HS-27A (cell line): ENCODE measurements at places on chromosomes 11 and 22.

DNA sequence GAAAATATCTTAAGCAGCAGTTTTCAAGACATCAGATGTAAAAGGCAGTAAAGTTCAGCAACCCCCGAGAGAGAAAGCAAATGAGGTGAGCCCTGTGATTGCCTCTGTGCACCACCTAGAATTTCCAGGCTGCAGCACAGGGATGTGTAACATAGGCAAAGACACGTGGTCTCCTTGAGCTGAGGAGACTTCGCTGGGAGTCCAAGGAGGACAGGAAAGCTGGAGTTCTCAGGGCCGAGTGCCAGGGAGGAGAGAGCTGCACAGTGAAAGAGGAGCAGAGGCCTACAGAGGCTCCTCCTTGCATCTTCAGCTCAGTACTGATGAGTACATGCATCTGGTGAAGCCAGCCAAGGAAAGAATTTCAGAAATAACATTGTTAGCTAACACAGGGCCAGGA, 17.6 kb upstream of the TOLLIP start:
- DNase-seq: no peak

- no peak for DNase-seq
Observed at GRCh38 chr22:30869667-30870395, 98.7 kb downstream of the MORC2 start.

GRCh38 chr11:70240337-70240736, 30.2 kb upstream of the PPFIA1 start:
- no peak for DNase-seq

DNA sequence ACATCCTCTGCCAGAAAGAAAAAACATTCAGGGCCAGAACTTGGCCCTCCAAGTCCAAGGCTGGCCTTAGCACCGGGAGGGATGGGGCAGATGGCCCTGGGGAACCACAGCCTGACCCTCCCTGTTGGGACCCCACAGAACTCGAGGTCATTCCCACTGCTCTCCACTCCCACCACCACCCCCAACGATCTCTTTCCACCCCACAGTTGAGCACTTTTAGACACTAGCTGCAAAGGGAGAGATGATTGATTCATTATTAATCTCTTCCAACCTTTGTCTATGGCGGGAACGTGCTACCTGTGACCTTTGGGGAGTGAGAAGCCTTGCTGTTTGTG, 869.7 kb downstream of the BRD1 start:
- no peak for DNase-seq

- no peak for DNase-seq
Observed at GRCh38 chr11:123510579-123510905, 80.5 kb downstream of the GRAMD1B start.

- no peak for DNase-seq
Observed at GRCh38 chr11:44388828-44389657, 79.1 kb upstream of the ALX4 start.

- no peak for DNase-seq
Observed at GRCh38 chr11:67371189-67371910, 2.0 kb downstream of the CLCF1 start.

GRCh38 chr11:63573881-63574855, 11.0 kb upstream of the PLAAT2 start:
- no peak for DNase-seq

DNA sequence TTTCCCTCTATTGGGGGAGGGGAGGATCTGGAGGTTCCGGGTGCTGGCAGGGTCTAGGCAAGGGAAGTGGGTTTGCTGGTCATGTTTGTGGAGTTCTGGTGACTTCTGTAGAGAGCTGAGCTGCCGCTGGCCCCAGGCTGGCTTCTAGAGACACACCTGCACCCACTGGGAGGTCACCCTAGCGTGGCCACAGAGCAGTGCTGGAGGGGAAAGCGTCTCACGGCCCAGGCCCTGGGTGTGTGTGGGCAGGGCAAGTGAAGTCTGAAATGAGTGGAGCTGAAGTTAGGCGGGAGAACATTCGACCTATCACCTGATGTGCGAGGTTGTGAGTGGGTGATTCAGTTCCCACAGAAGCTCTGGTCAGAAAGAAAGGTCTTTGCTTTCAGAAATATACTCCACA, 27.9 kb downstream of the SMIM38 start:
- no peak for DNase-seq

DNA sequence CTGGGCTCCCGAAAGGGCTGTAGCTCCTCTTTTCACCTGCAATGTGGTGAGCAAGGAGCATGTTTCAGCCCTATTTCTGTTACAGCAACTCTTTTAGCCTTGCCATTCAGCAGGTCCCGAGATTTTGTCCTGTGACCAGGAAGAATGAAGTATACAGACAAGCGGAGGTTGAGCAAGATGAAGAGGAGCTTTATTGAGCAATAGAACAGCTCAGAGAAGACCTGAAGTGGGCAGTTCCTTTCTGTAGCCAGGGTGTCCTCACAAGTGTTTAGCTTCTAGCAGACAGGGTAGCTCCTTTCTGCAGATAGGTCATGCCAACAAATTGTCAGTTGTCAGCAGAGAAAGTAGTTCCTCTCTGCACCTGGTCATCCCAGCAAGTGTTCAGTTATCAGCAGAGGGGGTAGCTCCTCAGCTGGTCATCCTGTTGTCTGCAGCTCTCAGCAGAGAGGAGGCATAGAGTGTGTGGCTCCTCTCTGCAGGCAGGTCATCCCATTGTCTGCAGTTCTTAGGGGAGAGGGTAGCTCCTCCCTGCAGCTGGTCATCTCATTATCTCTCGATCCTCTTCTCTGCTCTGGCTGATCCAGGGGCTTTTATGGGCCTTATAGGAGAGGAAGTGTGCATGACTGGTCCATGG, 5.4 kb upstream of the OR56A4 start:
- DNase-seq: no peak

DNA sequence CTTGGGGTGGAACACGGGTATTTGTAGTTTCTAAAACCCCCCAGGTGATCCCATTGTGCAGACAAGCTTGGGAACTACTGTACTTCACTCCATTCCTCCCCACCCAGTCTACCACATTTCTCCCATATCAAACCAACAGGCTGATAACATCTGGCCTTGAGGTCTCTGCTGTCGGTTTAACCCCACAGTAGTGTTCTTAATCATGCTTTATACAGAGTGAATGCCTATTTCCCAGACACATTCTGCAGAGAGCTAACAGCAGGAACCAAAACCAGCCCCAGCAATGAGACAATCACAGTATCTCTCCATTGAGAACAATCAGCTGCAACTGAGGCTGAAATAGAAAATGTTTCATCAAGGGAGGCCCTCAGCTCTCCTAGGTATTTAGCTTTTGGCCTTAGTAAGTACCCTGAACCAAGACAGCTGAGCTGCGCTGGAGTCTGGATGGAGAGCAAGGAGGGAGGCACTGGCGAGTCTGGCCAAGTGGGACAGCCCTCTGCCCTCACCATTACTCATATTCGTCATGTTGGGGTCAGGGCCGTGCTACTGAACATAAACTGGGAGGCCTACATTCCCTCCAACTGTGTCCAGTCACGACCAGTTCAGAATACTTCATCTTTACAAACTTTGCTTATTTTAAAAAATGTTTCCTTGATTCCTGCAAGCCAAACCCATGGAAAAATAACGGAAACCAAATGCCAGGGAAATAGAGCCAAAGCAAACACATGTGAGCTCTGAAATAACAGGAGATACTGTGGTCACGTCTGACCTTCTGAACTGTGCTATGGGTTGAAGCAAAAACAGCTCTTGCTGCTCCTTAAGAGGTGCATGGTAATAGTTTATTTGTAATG, 81.0 kb downstream of the CCDC34 start:
- peak; percentile 88 for DNase-seq

DNA sequence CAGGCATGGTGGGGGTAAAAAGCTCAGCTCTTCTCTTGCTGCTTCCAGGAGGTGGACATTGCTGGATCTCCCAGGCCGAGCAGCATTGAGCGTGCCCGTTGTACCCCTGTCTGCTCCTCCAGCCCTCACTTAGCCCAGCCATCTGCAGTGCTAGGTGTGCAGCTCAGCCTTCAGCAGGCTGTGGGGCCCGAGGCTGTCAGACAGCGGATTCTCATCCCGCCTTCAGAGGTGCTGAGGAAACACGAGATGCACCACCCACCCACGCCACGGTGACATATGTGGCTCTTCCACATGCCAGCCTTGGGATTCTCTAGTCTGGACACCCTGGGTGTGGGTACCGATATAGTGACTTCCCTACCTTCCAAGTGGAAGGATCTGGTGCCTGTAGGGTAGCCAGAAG, 48.9 kb upstream of the NECTIN1 start:
- DNase-seq: no peak

DNA sequence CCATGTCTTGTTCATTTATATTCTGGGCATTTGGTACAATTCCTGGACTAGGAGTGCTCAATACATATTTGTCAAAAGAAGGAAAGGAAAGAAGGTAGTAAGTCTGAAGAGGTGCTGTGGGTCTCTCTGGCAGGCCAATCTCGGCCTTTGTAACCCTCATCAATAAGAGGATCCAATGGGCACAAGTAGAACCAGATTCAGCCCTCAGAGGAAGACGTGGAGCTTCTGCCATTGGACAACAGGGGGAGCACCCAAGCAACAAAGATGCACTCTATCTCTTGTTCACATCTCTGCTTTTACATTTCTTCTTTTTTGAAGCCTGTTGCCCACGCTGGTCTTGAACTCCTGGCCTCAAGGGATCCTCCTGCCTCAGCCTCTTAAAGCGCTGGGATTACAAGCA, 2.2 kb upstream of the VPS11 start:
- no peak for DNase-seq

DNA sequence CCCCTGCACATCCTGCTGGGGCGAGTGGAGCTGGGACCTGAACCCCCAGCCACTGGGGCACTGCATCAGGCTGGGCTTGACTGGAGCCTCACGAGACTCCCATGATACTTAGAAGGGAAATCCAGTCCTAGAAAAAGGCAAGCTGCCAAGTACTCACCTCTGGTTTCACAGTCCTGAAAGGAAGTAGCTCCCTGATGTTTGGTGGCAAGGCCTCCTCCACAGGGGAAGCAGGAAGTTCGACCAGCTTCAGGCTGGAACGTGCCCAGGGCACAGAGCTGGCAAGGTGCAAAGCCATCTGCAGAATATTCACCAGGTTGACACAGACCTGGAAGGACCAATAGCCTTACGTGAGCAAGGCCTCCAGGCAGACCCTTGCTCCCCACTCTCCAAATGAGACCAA, 26.8 kb upstream of the NRIP3 start:
- DNase-seq: no peak

- no peak for DNase-seq
Observed at GRCh38 chr22:43110927-43111623, 525 bp downstream of the BIK start.

DNA sequence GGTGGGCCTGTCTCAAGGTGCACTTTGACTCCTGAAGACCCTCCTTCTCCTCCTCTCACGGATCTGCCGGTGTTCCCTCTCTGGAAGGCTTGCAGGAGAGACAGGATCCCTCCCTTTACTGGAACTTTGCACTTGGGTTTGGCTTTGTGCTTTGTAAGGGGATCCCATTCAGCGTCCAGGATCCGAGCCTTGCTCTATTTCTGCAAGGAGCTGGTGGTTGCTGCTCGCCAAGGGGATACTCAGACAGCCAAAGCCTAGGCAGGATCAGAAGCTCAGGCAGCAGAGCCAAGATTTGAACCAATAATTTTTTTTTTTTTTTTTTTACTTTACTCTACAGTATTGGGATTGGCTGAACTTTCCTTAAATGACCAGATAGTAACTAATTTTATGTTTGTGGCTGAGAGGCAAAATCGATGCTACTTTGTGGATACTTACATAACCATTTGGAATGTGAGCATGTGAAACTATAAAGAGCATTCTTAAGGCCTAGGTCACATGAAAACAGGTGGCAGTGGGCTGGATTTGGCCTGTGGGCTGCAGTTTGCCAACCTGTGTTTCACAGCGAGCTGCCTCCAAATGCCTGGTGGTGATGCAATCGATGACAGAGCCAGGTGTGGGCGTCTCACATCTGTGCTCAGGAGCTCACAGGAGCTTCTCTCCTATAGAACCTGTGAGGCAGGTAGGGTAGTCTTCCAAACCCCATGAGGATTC, 25.2 kb downstream of the BCR start:
- DNase-seq: no peak

GRCh38 chr11:95975343-95975742, 51.4 kb upstream of the MTMR2 start:
- DNase-seq: no peak

DNA sequence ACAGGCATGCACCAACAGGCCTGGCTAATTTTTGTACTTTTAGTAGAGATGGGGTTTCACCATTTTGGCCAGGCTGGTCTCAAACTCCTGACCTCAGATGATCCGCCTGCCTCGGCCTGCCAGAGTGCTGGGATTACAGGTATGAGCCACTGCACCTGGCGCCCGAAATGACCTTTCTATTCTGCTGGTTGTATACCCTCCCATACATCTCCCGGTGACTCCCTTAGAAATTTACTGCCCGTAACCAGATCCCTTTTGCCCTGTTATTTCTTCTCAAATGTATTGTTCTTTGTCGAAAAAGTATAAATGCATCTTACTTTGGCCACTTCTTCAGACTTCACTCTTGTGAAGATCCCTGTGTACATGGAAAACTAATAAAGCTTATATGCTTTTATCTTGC, 22.0 kb downstream of the MCHR1 start:
- DNase-seq: no peak

GRCh38 chr22:47146941-47147340, 384.5 kb downstream of the TBC1D22A start:
- DNase-seq: no peak

GRCh38 chr11:101706541-101706940, 122.7 kb upstream of the TRPC6 start:
- no peak for DNase-seq

DNA sequence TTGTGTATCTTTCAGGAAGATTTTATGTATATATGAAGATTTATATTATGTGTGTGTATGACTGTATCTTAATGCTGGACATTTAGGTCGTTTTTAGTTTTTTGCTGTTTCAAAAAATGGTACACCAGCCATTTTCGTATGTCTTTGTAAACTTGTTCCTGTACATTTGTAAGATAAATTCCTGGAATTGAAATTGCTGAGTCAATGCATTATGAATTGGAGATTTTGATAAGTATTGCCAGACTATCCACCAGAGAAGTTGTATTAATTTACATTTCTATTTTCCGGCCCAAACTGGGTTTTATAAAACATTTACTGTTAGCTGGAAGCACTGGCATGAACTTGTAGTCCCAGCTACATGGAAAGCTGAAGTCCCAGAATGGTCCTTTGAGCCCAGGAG, 24.6 kb downstream of the MRPL48 start:
- DNase-seq: no peak

DNA sequence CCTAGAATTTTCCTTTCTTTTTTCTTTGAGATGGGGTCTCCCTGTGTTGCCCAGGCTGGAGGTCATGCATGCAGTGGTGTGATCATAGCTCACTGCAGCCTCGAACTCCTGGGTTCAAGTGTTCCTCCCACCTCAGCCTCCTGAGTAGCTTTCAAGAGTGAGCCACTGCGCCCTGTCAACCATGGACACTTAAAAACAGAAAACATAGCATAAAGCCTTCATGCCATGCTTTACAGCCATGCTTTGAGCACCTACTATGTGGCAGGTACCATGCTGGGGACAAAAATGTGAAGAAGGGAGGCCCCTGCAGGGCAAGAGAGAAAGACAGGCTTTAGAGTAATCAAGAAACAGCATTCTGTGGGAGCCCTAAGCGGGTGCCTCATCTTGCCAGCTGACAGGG, 13.7 kb upstream of the GNB1L start:
- no peak for DNase-seq
